Activated naive CD4-positive, alpha-beta T cell treated with anti-CD3 and anti-CD28 coated beads, Interleukin-2, amount 50 U/mL, for 72 hours (primary cell): ENCODE measurements at places on chromosomes 6 and 20. TPM values are rescaled to one million over a fixed set of nuclear protein-coding genes. Genes with fewer than 3 reads are reported as not detected.

GRCh38 chr6:107970255-107970654, 12.2 kb upstream of the SEC63 start:
- DNase-seq, result no peak

DNA sequence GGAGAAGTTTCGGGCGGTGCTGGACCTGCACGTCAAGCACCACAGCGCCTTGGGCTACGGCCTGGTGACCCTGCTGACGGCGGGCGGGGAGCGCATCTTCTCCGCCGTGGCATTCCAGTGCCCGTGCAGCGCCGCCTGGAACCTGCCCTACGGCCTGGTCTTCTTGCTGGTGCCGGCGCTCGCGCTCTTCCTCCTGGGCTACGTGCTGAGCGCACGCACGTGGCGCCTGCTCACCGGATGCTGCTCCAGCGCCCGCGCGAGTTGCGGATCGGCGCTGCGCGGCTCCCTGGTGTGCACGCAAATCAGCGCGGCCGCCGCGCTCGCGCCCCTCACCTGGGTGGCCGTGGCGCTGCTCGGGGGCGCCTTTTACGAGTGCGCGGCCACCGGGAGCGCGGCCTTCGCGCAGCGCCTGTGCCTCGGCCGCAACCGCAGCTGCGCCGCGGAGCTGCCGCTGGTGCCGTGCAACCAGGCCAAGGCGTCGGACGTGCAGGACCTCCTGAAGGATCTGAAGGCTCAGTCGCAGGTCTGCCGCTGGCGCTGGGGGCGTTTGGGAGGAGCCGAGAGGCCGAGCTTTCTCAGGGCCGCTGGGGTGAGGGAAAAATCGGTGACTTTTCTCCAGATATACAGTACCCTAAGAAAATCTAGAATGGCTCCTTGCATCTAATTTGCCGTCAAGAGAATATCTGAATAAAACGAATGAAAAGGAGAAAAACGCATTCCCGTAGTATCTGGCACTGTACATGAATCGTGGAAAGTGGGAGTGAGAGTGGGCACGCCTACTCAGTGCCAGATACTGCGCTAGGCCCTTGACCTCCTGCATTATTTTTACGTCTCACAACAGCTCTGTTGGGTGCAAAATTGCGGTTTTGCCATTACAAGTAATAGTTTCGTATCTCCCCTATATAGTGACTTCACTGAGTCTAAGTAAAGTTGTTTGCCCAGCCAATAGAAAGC, 1.0 kb downstream of the CALHM6 start:
- DNase-seq, result peak; percentile 54

ZBTB46 gene
- 0.39 TPM for total RNA-seq

- DNase-seq, result no peak
These were observed 191.3 kb upstream of the DEFB112 start for GRCh38 chr6:50240986-50241385.

GRCh38 chr6:95244751-95245150, 332.6 kb upstream of the MANEA start:
- DNase-seq, result no peak

IL17F gene
- total RNA-seq, result 6.2 TPM
